Breast epithelium (tissue), 4 donors: ENCODE measurements at places on chromosomes 1 and 21.

- no peaks in the 10 kb centered on the region for H3K36me3 ChIP-seq
- no peak for DNase-seq
- no peak overlapping the region for H3K27ac ChIP-seq
- no peaks in the 10 kb centered on the region for H3K27me3 ChIP-seq
- no peak overlapping the region for H3K4me3 ChIP-seq
- H3K4me1 ChIP-seq = no peaks in the 10 kb centered on the region
Measured at GRCh38 chr21:20404915-20405314, 593.3 kb upstream of the NCAM2 start.

DNA sequence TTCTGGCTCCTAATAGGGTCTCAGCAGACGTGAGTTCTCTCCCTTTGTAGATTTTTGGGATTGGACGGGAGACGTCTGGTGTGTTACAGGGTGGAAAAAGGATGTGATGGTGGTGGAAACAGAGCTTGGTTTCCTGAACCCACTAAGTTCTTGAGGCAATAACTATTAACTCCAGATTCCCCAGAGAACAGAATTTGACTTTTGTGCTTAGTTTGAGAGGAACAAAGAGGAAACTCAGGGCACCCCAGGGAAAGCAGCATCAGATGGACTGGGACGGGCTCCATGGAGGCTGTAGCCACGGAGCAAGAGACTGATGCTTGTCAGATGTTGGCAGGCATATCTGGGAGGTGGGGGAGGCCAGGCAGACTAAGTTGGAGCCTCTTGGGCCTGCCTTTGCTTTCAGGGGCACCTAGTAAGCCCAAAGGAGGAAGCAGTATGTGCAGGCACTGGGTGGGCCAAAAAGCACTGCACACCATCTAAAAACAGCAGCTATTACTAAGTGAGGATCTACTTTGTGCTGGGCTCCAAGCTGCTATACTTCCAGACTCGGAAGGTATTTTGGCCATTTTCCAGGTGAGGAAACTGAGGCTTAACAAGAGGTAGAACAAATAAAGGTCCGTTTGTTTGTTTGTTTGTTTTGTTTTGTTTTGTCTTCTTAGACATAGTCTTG lies 66.9 kb downstream of the EPHB2 start:
- H3K27ac ChIP-seq = no peak overlapping the region
- peaks cover 5% of the 10 kb centered on the region for H3K4me1 ChIP-seq
- H3K4me3 ChIP-seq = no peak overlapping the region
- DNase-seq = no peak

DNA sequence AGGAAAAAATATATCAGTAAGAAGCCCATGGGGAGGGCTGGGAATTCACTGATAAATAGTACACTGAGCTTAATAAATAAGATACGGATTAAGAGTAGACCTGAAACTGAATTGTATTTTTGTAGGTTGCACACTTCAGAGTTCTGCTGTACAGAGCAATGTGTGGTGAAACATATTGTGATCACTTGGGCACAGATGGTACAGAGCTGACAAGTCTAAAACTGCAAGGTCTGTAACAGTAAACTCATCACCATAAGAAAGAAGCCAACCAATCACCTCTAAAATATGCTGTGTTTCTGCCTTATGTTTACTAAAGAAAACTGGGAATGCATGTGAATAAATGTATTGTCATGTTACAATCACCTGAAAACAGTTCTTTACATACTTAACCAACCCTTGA lies 360.7 kb downstream of the MRPL39 start:
- no peak overlapping the region for H3K4me3 ChIP-seq
- H3K36me3 ChIP-seq = no peaks in the 10 kb centered on the region
- no peak for DNase-seq
- H3K27me3 ChIP-seq = no peaks in the 10 kb centered on the region
- H3K4me1 ChIP-seq = no peaks in the 10 kb centered on the region

GRCh38 chr1:45620588-45621500 lies 3.0 kb downstream of the CCDC17 start:
- no peak overlapping the region for H3K4me3 ChIP-seq
- DNase-seq = no peak
- peaks cover 3% of the 10 kb centered on the region for H3K36me3 ChIP-seq
- H3K4me1 ChIP-seq = no peaks in the 10 kb centered on the region
- peak overlapping the region; percentile 65 for H3K27ac ChIP-seq

- H3K36me3 ChIP-seq = no peaks in the 10 kb centered on the region
- no peak overlapping the region for H3K27ac ChIP-seq
- no peak overlapping the region for H3K4me3 ChIP-seq
- no peaks in the 10 kb centered on the region for H3K4me1 ChIP-seq
- no peaks in the 10 kb centered on the region for H3K27me3 ChIP-seq
Measured at GRCh38 chr21:41962425-41962966, 8.7 kb upstream of the C2CD2 start.

GRCh38 chr21:15732290-15732995 lies 2.7 kb downstream of the USP25 start:
- H3K36me3 ChIP-seq = no peaks in the 10 kb centered on the region
- no peak for DNase-seq
- H3K27me3 ChIP-seq = no peaks in the 10 kb centered on the region
- H3K4me3 ChIP-seq = peak overlapping the region; percentile 90
- H3K27ac ChIP-seq = peak overlapping the region; percentile 28

GRCh38 chr21:37408464-37409193 lies 42.1 kb downstream of the DYRK1A start:
- no peak overlapping the region for H3K4me3 ChIP-seq
- no peak overlapping the region for H3K27ac ChIP-seq
- H3K4me1 ChIP-seq = no peaks in the 10 kb centered on the region
- no peaks in the 10 kb centered on the region for H3K36me3 ChIP-seq

DNA sequence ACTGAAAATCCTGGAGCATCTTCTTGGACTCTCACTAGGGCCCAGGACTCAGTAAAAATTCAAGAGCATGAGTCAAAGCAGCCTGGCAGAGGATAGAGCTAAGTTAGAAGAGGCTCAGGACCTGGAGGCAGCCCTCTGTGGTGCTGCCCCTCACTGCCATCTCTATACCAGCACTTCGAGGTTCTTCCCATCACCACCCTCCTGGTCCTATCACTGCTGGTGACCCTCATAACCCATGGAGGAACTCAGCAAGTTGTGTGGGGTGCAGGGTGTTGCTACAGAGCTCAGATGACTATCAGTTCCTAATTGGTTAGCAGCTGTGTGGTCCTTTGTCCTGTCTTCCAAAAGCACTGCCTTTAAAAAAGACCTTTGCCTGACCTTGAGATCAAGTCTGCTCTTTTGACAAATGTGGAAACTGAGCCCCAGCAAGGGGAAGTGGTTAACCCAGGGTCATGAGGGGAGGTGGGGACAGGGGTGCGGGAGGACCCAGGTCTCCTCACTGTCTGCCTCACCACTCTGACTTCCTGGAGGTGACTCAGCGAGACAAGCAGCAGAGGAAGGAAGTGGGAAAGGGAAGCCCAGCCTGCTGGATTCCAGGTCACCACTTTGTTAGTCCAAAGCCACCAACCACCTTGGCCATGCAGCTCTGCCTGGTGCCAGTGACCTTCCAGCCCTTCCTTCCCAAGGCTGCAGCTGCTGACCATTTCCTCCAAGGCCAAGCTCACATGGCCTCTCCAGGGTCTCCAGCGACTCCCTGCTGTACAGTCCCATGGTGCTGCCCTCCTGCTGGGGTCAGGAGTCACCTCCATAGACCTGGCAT lies 199.4 kb upstream of the EDN2 start:
- no peak overlapping the region for H3K27ac ChIP-seq
- H3K36me3 ChIP-seq = no peaks in the 10 kb centered on the region
- H3K27me3 ChIP-seq = no peaks in the 10 kb centered on the region
- H3K4me3 ChIP-seq = no peak overlapping the region
